ENCODE measurements at places on chromosomes 12 and 14.

- no peak for DNase-seq
These were observed 826 bp downstream of the PRKCH start for GRCh38 chr14:61322011-61322798.

GRCh38 chr12:95303476-95303875 is 85.9 kb downstream of the VEZT start:
- no peak for DNase-seq

- no peak for DNase-seq
These were observed 15.5 kb downstream of the RXYLT1 start for GRCh38 chr12:63795032-63795687.

- no peak for DNase-seq
These were observed 335.5 kb downstream of the NUAK1 start for GRCh38 chr12:105803292-105803691.

GRCh38 chr12:85155791-85156190 is 119.6 kb downstream of the LRRIQ1 start:
- no peak for DNase-seq

DNA sequence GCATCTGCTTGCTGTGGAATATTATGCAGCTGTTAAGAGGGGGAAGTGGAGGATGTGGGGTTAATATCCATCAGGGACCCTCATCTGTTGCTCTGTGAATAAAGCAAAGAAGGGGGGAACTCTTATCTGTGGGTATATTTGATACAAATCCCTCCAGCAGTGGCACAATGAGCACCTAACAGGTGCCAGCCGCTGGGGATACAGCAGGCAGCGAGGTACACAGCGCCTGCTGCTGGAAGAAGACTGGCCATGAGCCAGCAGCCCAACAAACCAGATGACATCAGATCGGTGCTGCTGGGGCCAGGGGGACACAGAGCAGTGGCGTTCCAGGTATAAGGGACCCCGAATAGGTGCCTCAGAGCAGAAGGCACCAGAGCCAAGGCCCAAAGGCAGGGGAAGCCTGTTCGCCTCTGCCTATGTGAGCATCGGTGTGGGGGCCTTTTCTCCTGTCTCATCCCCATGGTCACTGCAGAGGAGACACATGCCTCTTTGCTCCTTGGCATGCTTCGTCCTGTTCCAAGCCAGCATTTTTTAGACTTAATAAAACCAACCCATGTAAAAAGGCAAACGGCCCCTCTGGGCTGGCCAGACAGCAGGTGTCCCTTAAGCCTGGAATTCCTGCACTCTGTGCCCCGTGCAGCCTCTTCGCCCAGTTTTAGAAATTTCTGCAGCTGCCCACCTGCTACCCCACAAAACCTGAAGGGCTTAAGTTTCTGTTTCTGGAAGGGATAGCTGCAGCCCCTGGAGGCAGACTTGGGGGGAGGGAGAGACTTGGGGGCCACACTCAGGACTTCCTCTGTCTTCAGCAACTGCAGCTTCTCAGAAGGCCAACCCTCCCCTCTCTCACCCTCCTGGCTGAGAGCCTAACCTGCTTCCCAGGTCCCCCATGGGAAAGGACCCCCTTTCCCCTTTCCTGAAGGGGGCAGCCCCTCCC is 1.6 kb upstream of the CKB start:
- DNase-seq, result no peak

DNA sequence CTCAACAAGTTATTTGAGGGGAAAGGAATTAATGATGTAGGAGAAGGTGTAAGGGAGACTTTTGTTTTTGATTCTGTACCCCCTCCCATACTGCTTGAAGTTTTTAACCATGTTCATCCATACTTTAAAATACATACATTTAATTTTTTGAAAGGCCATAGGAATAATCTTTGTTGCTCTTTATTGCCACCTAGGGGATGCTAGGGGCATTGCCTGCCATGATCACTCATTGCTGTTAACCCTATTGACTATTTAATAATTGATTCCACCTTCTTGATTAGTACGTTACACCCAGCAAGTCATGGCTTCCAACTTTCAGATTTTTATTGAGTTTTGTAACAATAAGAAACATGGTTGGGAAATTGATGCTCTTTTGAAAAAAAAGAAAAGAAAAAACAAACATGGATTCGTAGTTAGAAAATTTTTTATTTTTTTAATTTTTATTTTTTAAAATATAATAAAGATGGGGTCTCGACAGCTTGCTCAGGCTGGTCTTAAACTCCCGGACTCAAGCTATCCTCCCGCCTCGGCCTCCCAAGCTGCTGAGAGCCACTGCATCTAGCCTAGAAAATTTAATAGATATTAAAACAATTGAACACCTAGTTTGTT is 8.5 kb upstream of the PRKAB1 start:
- DNase-seq, result no peak

DNA sequence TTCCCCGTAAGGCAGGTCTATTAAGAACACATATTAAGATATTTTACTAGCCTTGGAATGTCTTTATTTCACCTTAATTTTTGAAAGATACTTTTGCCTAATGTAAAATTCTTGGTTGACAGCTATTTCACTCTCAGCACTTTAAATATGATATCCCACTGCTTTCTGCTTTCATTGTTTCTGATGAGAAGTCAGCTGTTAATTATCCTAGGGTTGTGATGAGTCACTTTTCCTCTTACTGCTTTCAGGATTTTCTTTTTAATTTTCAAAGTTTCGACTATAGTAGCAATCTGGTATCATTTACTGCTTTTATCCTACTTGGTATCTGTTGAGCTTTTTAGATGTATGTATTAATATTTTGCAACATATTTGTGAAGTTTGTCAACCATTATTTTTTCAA is 578.9 kb upstream of the ATP2B1 start:
- DNase-seq, result no peak

- no peak for DNase-seq
These were observed 124.9 kb downstream of the PLXNC1 start for GRCh38 chr12:94273272-94273671.

DNA sequence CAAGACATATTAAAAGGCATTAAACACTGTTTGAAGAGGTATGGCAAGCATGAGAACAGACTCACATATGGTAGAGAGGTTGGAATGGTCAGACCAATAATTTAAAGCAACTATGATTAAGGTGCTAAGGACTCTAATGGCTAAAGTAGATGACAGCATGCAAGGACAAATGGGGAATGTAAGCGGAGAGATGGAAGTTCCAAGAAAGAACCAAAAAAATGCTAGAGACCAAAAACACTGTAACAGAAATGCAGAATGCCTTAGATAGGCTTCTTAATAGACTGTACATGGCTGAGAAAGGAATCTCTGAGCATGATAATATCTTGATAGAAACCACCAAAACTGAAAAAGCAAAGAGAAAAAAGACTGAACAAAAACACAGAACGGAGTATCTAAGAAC is 77.4 kb downstream of the RIN3 start:
- DNase-seq, result no peak

DNA sequence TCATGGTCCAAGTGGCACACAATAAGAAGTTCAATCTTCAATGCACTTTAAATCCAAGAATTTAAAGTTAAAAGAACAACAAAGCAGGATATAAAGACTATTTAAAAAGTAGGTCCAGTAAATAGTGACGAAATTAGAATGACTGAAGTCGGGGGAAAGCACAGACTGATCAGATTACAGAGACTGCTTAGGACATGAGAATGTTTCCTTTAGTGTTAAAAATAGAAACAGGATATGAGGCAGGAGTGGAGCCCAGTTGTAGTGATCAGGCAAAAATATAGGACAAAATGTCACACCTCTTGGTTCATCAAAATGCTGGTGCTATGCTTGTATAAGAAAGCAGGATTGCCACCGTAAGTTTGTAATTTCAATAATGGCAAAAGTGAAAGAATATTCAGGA is 52.2 kb upstream of the CD163 start:
- DNase-seq, result no peak

- DNase-seq, result no peak
These were observed 42.0 kb downstream of the EVL start for GRCh38 chr14:100107236-100107635.

DNA sequence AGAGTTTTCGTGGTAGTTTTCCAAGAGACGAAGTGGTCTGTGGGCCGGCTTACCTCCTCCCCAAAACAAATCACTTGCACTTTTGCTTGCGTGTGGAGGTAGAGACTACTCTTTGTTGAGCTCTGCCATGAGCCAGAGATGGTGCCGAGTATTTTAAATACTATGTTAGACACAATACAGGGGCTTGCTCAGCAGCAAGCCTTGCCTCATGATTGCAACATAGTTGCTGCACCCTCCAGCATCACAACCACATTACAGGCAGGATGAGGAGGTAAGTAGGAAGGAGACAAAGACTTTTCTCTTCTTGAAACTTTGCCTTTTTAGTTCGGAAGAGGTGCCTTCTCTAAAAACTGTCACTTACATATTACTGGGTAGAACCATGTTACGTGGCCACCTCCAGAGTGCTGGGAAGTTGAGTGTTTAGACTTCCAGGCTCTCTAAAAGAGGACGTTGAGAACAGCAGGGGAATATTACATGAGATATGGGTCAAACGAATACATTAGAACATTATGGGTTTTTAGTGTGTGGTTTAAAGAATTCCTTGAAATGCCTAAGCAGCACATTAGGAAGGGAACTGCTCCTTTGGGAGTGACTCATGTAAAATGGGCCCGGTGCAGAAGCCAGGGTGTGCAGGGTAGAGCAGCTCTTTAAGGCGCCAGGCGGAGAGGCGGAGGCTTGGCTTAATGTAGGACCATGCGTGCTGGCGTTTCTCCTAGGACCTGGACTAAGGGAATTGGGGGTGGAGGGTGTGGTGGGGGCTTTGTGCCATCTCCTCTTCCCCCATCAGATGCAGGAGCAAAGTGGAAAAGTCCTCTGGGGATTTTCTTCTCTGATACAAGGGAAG is 110.6 kb upstream of the PRMT8 start:
- DNase-seq, result no peak

DNA sequence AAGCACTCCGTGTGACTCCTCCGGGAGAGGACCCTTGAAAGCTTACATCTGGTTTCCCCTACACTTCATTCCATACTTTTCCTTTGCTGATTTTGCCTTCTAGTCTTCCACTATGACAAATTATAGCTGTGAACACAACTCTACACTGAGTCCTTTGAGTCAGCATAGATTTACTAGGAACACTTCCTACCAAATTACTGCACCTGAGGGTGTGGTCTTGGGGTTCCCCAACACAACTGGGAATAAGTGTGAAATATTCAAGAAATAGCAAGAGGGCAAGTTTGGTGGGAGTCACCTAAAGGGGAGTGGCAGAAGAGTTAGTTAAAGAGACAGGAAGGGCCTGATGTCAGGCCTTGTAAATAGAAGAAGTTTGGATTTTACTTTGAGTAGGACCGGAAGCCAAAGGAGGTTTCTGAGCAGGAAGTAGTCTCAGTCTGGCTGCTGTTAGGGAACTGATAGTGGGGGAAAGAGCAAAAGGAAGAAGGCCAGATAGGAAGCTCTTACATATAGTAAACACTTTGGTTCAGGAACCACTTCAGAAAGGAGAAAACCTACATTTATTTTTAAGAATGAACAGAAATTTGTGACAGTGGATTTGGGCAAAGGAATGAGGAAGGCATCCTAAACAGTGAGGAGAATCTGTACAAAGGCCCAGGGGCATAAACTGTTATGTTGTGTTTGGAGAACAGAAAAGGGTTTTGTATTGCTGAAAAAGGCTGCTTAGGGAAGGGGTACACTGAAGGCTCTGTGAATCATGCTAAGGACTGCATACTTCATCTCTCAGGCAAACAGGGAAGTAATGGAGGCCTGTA is 14.2 kb downstream of the SEL1L start:
- DNase-seq, result no peak

DNA sequence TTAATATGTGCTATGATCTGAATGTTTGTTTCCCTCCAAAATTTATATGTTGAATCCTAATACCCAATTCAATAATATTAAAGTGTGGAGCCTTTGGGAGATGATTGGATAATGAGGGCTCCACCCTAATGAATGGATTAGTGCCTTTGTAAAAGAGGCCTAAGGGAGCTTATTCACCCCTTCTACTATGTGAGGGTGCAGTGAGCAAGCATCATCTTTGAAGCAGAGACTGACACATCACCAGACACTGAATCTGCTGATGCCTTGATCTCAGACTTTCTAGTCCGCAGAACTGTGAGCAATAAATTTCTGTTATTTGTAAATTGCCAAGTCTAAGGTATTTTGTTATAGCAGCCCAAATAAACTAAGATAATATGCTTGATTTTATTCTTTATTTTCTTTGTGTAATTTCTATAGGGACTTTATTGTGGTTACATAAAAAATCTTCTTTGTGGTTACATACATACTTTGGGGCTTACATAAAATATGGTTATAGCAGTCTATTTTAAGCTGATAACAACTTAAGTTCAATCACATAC is 131.1 kb upstream of the SLC38A2 start:
- no peak for DNase-seq

DNA sequence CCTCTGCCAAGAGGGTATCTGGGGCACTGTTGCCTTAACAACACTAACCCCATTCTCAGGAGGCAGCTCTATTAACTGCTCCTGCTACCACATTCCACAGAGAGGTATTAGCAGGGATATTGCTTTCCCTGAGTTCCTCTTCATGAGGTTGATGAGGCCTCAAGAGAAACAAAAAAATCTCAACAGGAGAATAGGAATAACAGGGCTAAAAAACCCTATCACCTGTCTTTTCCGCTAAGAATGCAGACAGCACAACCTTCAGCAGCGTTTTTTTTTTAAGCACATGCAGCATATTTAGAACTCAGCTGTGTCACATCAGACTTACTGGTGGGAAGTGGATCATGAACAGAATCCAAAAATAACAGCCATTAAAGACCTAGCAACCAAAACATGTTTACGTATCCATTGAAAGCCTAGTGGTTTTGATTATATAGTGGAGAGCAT is 29.2 kb downstream of the ATF7 start:
- DNase-seq, result no peak

- no peak for DNase-seq
These were observed 574.1 kb downstream of the SLC16A7 start for GRCh38 chr12:60169904-60170303.

- no peak for DNase-seq
These were observed 19.7 kb downstream of the SLC41A2 start for GRCh38 chr12:104938371-104938770.

GRCh38 chr12:91921555-91921954 is 224.1 kb downstream of the BTG1 start:
- no peak for DNase-seq

- DNase-seq, result no peak
These were observed 142.3 kb downstream of the RTN1 start for GRCh38 chr14:59728304-59728703.

- DNase-seq, result no peak
These were observed 38.9 kb downstream of the EML5 start for GRCh38 chr14:88753873-88754272.

DNA sequence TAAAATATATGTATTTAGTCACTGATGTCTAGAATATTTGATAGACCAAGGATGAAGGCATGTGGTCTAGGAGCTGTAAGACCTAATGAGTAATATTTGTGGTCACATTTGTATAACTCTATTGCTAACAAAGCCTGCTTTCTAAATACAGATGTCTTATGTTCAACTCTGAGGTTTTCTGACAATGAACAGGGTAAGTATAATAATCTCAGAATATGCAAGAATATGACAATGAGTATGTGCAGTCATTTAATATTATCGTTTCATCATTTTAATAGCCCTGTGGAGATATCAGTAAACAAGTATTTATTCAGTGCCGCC is 389.6 kb downstream of the LRIG3 start:
- DNase-seq, result no peak

All from activated T-helper 1 cell treated with Interleukin-2 at 50 U/mL for 16 hours (primary cell).